Midbrain (tissue), 1 donor: ENCODE measurements at places on chromosomes 1 and 21.

- no peak for DNase-seq
Observed at GRCh38 chr21:42530167-42530518, 16.5 kb downstream of the SLC37A1 start.

- no peak for DNase-seq
Observed at GRCh38 chr1:3403011-3403345, 51.5 kb upstream of the ARHGEF16 start.

DNA sequence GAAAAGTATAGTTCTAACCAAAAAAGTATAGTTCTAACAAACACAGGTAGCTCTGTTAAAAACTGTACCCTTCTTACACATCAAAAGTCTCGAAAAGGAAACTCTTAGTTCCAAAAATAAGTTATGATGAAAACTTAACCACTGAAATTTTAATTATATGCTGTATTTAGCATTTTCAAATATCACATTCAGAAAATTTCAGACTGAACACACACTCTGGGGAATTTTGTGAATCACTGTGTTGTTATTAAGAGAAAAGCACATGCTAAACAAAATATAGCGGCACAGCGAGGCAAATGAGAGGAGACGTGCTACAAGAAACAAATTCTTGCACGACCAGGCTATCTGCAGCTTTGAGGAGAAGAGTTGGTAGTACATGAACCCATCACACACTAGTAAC is 30.4 kb downstream of the VAV3 start:
- DNase-seq = no peak

DNA sequence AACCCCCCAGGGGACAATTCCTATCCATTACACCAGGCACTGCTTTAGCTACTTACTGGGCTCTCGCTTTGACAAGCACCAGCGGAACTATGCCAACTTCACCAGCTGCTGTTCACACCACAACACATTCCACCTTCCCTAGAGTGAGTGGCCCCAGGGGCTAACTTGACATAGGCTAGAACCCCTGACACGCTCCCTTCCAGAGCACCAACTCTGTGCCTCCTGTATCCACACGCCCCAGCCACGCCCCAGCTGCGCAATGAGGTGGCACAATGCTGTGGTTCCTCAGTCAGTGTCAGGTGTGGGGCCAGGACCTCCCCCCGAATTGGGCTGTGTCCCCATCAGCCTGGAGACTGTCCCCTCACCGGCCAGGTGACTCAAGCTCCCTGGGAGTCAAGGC is 11.7 kb upstream of the FGR start:
- no peak for DNase-seq

GRCh38 chr1:117905019-117905418 is 24.4 kb downstream of the GDAP2 start:
- no peak for DNase-seq

DNA sequence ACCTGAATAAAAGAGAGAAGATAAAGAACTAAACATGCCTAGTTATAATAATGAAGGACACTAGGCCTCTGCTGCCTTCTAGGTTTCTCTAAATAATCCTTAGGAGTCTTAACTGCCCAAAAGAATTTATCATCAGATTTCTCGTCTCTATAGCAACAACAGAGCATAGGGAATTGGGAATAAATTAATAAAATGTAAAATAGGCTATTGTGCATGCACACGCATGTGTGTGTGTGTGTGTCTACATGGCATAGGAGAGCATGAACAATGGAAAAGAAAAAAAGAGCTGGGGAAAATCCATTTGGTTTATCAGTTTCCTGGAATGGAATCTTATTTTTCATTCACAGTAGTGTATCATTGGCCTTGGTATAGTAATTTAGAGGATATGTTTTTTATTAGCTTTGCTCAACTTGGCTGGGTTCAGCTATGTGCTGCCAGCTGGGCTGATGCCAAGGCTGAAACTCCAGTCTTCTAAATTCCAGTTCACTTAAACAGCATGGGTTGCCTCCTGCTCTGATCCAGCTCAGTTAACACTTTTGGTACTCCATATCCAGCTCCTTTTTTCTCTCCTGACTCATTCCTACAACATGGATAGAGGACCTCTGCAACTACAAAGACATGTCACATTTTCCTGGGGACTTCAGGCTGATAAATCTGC is 80.6 kb upstream of the SLFNL1 start:
- DNase-seq = no peak

DNA sequence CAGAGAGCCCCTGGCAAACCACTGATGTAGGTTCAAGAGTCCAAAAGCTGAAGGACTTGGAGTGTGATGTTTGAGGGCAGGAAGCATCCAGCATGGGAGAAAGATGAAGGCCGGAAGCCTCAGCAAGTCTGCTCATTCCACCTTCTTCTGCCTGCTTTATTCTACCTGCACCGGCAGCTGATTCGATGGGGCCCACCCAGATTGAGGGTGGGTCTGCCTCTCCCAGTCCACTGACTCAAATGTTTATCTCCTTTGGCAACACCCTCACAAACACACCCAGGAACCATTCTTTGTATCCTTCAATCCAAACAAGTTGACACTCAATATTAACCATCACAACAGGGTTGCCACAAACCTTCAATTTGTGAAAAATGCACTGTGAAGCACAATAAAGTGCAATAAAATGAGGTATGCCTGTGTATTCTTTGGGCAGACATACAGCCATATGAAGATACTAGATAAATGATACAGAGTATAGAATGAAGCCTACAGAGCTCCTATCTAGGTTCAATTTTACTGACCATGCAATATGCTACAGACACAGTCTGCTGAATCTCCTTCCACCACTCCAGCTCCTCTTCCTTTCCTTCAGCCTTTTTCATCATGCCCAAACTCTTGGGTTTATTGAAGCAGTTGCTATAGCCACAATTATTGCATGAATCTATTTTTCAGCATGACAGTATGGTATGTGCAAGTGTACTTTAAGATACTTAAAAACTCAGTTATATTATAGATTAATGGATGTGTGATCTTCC is 24.0 kb upstream of the CDC42BPA start:
- DNase-seq = no peak

DNA sequence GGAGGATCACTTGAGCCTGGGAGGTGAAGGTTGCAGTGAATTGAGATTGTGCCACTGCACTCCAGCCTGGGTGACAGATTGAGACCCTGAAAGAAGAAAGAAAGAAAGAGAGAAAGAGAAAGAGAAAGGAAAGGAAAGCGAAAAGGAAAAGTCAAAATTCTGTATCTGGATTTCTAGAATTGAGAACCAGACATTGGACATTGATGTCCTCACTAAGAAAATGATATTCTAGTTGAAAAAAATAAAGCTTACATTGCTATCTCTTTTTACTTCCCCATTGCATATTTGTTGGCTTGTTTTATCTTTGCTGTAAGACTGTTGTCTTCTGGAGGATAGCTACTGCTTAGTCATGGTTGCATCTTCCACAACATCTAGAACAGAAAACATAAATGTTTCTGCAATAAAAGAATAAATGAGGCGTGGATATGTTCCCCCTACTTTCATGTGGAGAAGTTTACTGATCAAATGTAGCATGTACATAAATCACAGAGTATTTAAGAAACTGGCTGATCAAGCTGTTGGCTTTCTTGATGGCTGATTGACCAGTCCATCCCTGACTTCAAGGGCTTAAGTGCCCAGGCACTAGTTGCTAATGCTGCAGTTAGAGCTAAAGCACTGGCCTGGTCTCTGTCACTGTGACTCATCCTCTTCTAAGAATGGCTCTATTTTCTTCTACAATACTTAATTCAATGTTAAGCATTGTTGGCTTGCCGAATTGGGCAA is 17.7 kb downstream of the CD53 start:
- no peak for DNase-seq

DNA sequence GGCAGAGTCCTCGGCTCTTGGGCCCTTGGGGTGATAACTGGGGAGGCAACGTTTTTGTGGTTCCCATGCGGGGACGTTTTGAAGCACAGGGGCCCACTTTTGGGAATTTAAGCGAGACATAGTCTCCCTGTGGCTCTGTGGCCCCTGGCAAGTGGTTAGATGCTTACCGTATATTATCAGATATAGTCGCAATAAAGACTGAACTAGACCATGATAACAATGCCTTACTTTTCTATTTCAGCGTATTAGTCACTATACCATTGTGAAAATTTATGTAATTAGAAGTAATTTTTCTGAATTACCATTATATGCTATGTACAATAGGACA is 538 bp upstream of the RCAN1 start:
- DNase-seq = no peak

- no peak for DNase-seq
Observed at GRCh38 chr21:36428761-36429432, 43.7 kb downstream of the CHAF1B start.

GRCh38 chr1:95094923-95095322 is 22.2 kb upstream of the ALG14 start:
- no peak for DNase-seq

GRCh38 chr1:51654000-51654399 is 37.1 kb downstream of the OSBPL9 start:
- DNase-seq = no peak

DNA sequence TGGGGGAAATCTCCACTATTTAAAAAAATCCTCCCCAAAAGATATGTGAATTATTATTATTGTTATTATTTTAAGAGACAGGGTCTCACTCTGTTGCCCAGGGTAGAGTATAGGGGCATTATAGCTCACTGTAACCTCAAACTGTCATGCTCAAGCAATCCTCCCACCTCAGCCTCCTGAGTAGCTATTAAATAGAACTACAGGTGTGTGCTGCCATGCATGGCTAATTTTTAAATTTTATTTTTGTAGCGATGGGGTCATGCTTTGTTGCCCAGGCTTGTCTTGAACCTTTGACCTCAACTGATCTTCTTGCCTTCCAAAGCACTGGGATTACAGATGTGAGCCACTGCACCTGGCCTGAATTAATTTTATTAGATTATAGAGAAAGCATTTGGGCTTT is 116.8 kb downstream of the RABGAP1L start:
- no peak for DNase-seq

- peak; percentile 45 for DNase-seq
Observed at GRCh38 chr1:77605246-77606026, 77.0 kb downstream of the ZZZ3 start.

DNA sequence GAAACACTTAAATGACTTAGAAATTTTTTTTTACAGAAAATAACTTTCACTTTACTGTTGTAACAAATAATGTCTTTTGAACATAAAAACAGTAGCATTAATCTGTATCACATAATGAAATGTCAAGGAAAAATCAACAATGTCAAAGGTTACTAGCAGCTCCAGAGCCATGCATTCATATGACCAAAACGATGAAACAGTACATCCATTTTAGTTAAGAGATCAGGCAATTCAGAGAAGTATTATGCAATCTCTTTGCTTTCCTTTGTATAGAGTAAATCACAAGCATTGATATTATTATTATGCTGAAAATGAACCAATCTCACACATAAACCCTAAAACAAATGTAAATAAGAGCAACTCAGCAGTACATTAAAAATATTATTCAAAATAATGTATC is 748.9 kb downstream of the PLA2G4A start:
- no peak for DNase-seq

DNA sequence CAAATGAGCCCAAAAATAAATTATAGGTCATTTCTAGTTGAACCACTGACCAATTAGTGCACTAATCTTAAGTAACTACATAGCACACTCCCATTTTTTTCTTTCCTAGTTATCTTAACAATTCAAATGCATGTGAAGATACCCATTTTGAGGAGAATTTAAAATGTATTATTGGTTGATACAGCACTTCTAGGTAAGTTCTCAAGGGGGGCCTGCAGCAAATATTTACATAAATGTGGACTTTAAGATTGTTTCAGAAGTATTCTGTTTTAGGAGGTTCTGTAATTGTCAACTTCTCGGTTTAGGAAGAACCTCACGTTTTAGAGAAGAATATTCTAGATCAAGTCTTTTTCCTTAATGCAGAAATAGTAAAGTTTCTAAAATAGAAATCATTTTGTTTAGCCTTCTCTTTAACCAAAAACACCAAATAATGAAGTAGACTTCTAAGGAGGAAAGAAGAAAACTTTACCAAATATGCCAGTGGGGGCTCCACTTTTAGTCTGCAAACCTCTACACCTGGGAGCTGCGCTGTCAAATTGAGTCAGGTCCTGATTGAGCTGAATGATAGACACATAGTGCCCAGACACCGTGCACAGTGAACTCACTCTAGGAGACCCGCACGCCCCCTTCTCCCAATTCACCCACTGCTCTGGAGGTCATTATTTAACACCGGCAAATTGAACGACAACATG is 144.4 kb downstream of the RUNX1 start:
- no peak for DNase-seq

GRCh38 chr1:183044893-183045649 is 21.9 kb downstream of the LAMC1 start:
- DNase-seq = no peak

- no peak for DNase-seq
Observed at GRCh38 chr1:20558191-20558590, 5.8 kb downstream of the FAM43B start.

- DNase-seq = no peak
Observed at GRCh38 chr1:41539418-41539805, 54.9 kb upstream of the EDN2 start.

GRCh38 chr21:45073301-45074047 is 906 bp upstream of the ADARB1 start:
- no peak for DNase-seq

- DNase-seq = no peak
Observed at GRCh38 chr21:45768011-45768739, 124.7 kb downstream of the PCBP3 start.

DNA sequence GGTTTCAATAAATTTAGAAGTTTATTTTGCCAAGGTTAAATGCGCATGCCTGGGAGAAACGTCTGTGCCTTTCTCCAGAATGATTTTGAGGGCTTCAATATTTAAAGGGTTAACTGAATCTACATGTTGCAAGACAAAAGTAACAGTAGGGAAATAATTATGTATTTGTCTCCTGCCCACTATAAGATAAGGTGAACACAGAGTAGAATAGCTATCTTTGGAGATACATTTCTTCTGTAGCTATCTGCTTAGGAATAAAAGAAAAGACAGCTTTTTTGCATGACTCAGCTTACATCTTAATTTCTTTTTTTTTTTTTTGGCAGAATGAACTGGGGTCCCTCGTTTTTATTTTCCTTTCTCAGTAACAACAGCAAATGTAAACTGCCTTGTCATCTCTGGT is 1351.6 kb downstream of the AMY1C start:
- DNase-seq = no peak

- DNase-seq = no peak
Observed at GRCh38 chr1:82162486-82163420, 362.0 kb downstream of the ADGRL2 start.

- no peak for DNase-seq
Observed at GRCh38 chr1:106925750-106926149, 130.7 kb upstream of the PRMT6 start.

DNA sequence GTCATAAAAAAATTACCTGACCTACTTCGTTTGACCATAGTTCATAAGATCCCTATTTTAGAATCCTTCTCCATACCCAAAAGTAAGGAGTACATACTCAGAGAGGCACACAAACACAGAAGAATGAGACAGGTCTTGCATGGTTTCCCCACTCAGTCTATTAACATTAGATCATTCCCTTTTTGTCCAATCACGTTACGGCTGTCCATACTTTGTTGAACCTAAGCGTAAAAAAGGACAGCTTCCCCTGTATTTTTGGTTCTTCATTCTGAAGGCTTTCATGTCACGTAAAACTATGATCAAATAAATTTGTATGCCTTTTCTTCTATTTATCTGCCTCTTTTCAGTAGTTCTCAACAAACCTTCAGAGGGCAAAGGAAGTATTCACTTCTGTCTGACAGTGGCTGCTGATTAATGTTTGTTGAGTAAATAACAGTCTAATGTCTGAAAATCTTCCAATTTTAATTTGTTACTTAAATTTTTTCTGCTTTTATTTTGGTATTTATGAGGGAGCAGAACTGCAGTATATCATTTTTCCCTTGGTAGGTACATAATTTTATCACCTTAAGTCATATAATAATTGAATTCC is 16.4 kb downstream of the PKN2 start:
- no peak for DNase-seq

- DNase-seq = peak; percentile 96
Observed at GRCh38 chr1:151909167-151910149, at the start of gene THEM4. Gene THEM4 (minus strand): TSS chr1:151909511. CDS start chr1:151909458, 53 bp downstream.
